ENCODE measurements at places on chromosomes 6 and 20.

GRCh38 chr6:47308552-47309290 lies 984 bp downstream of the TNFRSF21 start:
- DNase-seq = no peak

DNA sequence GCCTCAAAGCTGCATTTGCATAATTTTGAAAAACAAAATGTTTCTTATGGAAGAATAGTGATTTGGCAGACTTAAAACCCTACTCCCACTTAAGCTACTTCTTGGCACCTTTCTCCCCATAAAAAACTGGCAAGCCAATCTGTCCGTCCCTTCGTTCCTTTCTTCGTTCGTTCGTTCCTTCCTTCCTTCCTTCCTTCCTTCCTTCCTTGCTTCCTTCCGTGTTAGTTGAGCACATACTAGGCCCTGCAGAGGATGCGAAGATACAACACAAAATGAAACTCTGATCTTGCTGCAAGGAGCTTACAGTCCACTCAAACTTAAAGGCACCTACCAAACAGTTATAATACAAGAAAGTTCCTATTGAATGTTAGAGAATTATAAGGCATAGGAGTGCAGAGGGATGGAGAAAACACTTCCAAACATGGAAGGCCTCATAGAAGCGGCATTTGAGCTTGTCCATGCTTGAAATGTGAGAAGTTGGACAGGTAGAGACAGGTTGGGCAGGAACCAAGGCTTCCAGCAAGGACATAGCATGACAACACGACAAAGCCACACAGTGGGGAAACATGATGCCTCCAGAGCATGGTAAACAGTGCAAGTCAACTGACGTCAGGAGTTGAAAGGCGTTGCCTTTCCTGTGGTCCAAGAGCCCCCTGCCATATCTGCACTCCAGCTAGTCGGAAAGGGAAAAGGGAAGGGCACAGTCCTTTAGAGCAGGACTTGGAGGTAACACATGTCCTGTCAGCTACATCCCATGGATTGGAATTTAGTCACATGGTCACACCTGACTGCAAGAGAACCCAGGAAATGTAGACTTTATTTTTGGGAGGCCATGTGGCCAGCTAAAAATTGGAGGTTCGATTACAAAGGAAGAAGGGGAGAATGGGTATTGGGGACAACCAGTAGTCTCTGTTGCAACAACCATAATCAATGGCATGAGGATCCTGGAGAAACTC lies 7.0 kb downstream of the PNPLA1 start:
- no peak for DNase-seq

- no peak for DNase-seq
Observed at GRCh38 chr20:17822540-17823408, 123.0 kb downstream of the BANF2 start.

GRCh38 chr20:52219441-52219840 lies 27.9 kb upstream of the ZFP64 start:
- no peak for DNase-seq

GRCh38 chr6:125699591-125699990 lies 49.8 kb upstream of the HEY2 start:
- DNase-seq = no peak

DNA sequence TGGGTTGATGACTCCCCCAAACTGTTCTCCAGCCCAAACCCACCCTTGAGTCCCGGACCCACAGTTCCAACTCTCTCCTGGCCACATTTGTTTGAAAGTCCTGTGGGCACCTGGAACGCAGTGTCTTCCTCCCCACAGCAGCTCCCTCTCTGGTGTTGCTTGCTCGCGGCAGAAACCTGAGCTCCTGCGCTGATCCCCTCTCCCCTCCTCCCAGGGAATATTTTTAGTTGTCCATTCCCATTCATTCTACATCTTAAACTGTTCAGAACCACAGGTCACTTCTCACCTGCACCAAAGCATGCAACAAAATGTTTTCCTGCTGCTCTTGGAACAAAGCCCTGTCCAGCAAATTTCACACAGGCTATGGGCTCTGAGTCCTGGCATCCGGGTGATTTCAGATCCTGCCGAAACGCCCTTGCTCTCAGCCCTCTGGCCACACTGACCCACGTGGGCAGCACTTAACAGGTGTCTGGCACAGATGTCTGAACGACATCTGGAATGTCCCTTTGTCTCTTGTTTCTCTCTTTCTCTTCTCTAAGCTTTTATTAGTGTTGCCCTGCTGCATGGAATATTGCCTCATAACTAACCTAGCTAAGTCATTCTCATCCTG lies 27.0 kb upstream of the PMEPA1 start:
- no peak for DNase-seq

DNA sequence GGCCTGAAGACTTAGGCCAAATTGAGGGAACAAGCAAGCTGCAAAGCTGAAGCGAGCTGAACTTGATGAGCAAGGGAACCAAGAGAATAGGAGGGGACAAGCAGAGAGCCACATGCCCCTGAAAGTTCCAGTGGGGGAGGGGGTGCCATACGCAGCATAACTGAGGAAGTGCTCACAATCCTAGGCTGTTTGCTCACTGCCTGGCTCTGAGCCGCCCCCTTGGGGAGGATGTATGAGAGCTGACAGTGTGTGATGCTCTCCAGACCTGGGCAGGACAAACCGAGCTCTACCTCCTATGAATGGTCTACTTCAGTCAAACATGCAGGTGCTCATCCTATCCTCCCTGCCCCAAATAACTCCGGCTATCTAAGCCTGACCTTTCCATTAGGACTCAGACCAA lies 52.1 kb downstream of the FAXC start:
- no peak for DNase-seq

DNA sequence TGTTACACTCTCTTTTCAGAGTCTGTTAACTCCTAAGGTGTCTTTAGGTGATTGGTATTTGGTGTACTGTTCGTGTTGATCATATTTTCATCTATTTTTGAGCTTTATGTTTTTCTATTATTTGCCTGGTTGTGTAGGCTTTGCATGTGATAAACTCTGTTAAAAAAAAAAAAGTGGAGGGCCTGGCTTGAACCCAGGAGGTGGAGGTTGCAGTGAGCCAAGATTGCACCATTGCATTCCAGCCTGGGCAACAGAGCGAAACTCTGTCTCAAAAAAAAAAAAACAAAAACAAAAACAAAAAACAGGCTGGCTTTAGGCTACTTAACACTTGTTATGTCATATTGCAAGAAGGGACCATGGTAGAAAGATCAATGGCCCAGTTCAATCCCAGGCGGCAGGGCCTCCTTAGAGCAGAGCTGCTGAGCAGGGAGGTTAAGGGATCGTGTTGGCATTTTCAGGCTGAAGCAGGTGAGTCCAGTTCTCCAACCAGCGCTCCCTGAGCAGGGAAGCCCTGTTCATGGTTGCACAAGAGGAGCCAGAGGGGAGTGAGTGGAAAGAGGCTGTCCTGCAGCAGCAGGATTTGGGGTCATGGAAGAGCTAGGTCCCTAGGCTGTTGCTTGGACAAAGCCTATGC lies 8.5 kb downstream of the PYGB start:
- no peak for DNase-seq
